SK-N-SH (cell line): ENCODE measurements at places on chromosomes 2 and 18.

DNA sequence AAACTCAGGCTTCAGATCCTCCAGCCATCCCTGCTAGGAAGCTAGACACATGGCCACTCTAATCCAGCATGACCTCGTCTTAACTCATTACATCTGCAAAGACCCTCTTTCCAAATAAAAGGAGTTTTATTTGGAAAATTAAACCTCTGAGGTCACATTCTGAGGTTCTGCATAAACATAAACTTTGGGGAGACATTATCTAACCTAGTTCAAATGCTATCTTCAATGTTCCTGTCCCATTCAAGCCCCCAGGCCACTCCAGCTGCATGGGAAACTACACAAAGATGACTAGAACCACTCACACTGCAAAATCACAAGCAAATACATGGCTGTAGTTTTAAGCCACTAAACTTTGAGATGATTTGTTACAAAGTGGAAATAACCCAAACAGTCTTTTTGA is 99.0 kb upstream of the RNF152 start:
- no peak for DNase-seq

GRCh38 chr2:223008162-223008561 is 43.8 kb upstream of the KCNE4 start:
- DNase-seq = no peak

- DNase-seq = no peak
Measured at GRCh38 chr18:7514796-7515440, 52.2 kb upstream of the PTPRM start.

DNA sequence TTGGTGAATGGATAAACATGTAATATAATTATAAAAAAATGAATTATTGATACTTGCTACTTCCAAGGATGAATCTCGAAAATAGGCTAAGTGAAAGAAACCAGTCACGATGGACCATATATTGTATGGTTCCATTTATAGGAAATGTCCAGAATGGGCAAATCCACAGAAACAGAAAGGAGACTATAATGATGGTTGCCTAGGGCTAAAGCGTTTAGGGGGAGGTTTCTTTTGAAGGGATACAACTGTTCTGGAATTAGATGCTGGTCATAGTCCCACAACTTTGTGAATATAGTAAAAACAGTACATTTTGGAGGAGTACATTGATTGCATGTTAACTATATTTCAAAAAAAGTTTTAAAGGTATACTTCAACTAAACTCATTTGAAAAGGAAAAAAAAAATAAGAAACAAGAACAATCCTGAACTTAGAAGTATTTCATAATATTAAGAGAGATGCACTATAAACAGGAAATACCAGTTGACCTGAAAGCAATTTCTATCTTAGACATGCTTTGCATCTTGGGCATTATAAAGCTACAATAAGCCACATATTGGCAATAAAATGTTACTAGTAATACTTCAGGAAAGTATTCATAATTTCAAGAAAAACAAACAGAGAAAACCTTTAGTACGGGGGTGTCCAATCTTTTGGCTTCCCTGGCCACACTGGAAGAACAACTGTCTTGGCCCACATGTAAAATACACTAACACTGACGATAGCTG is 130.0 kb downstream of the C2orf74 start:
- no peak for DNase-seq

DNA sequence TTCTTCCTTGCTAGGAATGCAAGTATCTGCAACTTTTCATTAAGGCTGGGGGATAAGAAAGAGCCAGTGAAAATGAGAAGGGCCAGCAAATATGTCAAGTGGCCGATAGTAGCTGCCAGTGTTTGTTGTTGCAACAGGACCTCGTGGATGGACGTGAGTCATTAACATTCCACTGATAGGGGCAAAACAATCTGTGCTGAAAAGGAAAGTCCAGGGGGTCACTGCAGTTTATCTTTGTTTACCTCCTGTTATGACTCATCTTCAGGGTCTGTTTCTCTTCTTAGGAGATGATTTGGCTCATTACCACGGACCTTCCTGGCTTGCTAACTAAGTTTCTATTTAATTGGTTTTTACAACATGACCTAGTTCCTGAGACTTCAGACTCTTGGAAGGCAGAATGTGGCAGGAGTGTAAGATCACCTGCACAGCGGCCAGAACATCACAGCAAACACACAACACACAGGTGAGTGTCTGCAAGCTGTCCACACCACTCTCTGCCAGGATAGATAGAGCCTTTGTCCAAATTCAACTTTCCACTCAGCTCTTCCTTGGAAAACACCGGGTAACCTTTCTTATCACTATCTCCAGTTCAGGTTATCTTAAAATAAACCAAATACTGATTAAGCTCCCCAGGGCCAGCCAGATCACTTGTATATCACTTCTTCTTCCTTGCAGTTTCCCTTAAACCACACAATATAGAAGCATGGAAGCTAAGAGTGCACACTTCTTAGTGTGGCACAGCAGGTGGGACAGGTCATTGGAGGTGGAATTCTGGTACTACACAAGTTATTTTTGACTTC is 157.5 kb upstream of the LMAN1 start:
- peak; percentile 45 for DNase-seq

DNA sequence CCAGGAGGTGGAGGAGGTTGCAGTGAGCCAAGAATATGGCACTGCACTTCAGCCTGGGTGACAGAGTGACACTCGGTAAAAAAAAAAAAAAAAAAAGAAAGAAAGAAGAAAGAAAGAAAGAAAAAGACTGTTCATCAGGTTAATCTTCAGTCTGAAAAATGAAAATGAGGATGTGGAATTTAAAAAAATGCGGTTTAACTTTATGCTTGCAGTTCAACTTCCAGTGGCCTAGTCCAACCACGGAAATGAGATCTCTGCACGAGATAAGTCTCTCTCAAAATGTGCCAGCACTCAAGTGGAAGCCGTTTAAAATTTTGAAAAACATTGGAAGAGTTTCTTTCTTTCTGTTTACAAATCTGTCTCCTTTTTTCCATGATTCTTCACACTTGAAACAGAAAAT is 112.1 kb downstream of the DOCK10 start:
- no peak for DNase-seq

DNA sequence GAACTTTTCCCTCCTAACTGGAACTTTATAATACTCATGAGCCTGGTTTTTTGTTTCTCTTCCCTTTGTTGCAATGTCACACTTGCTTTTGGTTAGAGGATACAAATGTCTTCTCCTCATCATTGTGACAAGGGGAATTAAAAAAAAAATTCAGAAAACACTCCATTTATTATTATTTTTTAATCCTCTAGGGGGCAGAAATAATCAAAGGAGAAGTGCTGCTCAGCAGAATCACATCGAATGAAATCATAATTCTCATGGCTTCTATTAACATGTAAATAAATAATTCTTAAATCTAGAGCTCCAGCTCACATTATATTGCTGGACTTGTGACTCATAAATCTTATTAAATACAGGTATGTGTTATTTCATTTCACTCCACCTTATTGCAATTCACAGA is 273.8 kb downstream of the TRIB2 start:
- no peak for DNase-seq

DNA sequence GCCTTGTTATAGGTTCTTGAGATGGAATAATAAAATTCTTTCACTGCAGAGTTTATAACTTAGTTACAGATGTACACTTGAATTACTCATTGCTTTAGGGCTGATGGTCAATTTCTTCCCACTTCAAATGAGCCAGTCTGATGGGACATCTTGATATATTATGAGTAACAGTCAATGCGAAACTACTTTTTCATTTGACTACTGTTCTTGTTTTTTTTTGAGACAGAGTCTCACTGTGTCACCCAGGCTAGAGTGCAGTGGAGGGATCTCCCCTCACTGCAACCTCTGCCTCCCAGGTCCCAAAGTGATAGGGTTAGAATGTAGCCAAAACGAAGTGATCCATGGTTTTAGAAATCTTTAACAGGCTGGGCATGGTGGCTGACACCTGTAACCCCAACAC is 57.1 kb downstream of the ST3GAL5 start:
- no peak for DNase-seq

GRCh38 chr2:126253669-126254068 is 402.3 kb upstream of the GYPC start:
- no peak for DNase-seq

DNA sequence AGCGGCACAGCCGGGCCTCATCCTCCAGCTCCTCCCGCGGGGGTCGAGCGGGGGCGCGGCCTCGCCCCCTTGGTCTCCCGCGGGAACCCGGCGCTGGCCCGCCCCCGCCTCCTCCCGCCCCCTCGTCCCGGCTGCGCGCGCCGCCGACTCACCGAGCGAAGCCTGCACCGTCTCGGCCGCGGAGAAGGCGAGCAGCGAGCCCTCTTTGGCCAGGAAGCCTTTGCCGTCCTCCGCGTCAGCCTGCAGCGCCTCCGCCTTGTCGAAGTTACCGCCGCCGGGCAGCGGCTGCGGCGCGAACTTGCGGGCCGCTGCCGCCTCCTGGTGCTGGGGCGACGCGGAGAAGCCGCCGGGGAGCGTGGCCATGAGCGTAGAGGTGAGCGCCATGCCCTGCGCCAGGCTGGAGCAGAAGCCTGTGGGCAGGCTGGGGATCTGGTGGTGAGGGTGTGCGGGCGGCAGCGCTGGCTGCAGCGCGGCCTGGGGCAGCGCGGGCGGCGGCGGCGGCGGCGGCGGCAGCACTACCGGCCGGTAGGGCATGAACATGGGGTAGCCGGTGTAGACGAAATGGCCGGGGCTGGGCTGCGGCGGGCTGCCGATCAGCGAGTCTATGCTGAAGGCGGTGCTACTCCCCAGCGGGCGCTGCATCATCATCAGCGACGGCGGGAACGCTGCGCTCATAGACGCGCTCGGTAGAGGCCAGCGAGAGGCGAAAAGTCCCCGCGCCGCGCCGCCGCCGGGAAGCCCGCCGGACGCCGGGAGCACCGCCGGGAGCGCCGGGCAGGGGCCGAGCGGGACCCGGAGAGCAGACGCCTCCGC is 683 bp downstream of the GBX2 start:
- peak; percentile 72 for DNase-seq

DNA sequence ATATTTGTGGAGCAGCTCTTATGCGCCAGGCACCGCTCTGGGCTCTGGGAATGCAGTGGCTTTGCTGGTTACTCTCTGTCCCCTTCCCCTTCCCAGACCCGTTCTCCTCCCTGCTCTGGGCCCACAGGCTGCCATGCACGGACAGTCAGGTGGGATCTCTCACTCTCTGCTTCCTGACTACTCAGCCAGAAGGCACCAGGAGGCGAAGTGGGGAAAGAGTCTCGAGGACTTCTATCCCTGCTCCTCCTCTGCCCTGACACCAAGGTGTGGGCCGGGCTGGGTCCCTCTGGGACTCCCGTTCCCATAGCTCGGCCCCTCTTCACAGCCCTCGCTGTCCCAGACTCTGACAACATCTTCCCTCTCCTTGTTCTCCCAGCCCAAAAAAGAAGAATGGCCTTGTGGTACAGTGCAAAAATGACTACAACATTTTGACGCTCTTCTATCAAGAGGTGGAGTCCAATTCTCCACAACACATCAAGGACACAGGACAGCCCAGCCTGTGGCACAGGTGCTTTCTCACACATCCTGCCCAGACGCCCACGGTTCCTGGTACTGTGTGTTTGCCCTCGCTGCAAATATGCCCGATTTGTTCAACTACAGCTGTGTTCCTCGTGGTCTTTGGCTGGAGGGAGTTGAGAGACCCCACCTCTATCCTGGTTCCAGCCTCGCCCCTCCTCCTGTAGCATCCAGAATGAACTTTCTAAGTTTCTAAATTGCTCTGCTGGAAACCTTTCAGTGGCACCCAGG is 14.0 kb upstream of the DUSP2 start:
- DNase-seq = no peak
